ENCODE measurements at places on chromosomes 6 and 20. TPM values are rescaled to one million over a fixed set of nuclear protein-coding genes. Genes with fewer than 3 reads are reported as not detected.

NHLRC1 gene
- polyA plus RNA-seq = 1.6 TPM

RSPH3 gene
- 14.2 TPM for polyA plus RNA-seq

TTK gene
- polyA plus RNA-seq = 18.9 TPM

KIAA1755 gene
- polyA plus RNA-seq = 3.1 TPM

DNA sequence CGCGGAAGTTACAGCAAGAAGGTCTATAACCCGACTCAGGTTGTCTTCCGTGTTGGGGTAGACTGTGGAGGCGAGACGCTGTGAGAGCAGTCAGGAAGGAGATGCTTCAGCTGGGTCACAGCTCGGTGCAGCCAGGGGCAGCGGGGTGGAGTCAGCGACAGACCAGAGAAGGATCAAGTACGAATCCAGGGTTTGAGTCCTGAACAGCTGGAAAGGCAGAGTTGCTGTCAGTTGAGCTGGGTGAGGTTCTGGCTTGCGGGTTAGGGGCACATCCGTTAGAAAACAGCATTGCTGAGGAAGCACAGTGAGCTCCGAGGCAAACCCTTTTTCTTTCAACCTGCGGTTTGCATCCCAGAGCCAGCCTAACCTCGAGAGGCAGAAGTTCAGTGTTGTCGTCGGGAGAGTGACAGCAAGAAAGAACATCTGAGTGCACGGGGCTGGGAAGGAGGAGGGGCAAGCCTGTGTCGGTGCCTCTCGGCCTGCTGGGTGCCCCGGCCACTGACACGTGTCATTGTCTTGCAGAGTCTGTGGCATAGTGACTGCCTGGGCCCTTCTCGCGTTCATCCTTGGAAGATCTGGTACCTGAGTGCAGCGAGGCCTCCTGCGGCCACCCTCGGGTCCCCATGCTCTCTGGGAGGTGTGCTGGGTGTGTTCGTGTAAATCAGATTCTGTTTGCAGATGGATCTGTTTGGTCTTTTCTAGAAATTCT, 20.0 kb downstream of the PNLDC1 start:
- no peak for DNase-seq

DNA sequence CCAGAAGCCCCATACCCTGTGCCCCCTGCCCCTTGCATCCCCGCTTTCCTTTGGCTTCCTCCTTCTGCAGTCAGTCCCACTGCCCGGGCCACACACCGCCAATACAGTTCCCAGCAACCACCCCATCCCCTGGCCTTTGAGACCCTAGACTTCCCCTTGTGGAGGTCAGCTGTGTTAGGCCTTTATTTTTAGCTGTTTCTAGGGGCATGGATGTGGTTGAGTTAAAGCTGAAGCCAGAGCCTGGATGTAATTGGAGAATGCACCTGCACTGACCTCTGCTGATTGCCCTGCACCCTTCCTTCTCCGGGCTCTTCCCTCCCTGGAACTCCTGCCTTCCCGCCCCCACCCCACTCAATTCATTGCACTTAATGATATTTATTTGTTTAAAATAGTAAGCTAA, 33.9 kb downstream of the LYRM2 start:
- no peak for DNase-seq

GRCh38 chr6:73768558-73768957, 72.6 kb downstream of the CD109 start:
- no peak for DNase-seq

- no peak for DNase-seq
These were observed 699.1 kb upstream of the ADGRB3 start for GRCh38 chr6:67935976-67936477.

DNA sequence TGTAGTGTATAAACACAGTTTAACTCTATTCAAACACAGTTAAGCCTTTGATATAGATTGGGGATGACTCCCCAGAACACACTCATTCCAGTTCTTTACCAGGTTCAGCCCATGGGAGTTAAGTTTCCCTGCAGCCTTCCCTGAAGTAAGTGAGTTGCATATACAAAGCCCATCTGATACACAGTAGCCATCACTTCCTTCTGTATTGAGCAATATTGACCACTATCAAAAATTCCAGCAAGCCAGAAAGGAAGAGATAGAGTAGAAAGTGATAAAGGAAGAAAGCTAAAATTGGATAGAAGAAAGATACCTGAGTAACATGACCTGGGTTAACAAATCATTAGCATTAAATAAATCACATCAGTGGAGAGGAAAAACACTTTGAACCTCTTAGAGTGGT, 34.6 kb downstream of the DEFB114 start:
- no peak for DNase-seq

GRCh38 chr6:2998998-2999617, 586 bp upstream of the NQO2 start:
- no peak for DNase-seq

DNA sequence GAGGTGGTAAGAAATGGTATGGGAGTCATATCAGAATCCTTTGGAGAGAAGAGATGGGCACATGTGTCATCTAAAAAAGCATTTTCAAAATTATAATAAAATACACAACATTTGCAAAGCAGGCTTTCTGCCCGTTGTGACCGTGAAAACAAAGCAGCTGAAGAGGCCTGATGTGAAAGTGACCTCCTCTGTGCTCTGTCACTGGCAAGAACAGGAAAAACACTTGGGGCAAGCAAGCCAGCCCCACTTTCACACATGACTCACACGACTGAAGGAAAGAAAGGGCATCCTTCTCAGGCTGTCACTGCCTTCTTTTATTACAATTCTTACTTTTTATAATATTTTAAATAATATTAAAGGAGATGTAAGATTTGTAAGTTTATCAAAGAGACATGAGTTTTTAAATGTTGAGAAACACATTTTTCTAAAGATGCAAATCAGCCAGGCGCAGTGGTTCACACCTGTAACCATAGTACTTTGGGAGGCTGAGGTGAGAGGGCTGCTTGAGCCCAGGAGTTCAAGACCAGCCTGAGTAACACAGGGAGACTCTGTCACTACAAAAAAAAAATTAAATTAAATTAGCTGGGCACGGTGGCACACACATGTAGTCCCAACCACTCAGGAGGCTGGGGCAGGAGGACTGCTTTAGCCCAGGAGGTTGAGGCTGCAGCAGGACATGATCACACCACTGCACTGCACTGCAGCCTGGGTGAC, 143.7 kb downstream of the BTBD9 start:
- no peak for DNase-seq

- no peak for DNase-seq
These were observed 50.3 kb downstream of the ANKRD6 start for GRCh38 chr6:89483111-89483720.

DNA sequence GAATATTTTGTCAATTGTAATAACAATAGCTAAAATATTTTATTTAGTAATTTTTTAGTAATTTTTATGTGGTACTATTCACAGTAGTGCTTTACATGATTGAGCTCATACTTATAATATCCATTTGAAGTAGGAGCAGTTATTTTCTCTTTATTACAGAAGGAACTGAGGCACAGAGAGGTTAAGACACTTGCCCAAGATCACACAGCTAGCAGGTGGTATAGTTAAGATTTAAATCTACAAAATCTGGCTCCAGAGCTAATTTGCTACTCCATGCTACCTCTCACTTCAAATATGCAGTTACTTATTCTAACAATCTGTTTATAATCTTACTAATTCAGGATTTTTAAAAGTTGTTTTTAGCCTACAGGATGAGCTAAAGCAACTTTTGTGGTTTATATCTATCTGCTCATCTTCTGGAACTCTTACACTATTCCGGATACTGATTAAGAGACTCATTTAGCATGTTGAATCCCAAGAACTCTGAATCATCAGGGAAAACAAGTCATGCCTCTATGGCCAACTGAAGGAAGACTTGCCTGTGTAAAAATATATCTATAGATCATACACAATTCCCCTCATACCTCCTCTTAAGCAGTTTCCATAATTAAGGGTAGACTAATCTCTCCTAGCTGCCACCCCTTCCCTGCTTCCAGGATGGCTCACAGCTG, 324.2 kb downstream of the UBE3D start:
- no peak for DNase-seq

GRCh38 chr20:1876217-1876921, 18.8 kb upstream of the SIRPA start:
- no peak for DNase-seq

DNA sequence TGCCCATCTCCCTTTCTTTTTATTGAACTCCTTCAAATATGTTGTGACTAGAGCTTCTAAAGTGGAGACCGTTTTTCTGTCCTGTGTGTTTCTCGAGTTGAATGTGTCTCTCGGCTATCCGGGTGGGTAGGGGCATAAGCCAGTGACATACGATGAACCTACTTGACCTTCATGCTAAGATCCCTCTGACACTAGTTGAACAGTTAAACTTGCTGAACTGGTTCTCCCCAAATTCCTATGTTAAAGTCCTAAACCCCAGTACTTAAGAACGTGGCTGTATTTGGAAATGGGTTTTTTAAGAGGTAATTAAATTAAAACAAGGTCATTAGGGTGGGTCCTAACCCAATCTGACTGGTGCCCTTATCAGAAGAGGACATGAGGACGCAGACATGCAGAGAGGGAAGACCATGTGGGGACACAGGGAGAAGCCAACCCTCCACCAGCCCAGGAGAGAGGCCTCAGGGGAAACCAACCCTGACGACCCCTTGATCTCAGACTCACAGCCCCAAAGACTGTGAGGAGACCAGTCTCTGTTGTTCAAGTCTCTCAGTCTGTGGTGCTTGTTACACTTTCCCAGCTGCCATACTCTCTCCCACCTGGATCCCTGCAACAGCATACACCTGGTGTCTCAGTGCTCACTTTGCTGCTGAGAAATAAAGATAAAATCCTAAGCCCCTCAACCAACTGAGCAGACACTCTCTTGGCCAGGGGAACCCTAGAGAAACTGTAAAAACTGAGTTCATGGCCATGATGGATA, 208.4 kb downstream of the MYLK4 start:
- no peak for DNase-seq

DNA sequence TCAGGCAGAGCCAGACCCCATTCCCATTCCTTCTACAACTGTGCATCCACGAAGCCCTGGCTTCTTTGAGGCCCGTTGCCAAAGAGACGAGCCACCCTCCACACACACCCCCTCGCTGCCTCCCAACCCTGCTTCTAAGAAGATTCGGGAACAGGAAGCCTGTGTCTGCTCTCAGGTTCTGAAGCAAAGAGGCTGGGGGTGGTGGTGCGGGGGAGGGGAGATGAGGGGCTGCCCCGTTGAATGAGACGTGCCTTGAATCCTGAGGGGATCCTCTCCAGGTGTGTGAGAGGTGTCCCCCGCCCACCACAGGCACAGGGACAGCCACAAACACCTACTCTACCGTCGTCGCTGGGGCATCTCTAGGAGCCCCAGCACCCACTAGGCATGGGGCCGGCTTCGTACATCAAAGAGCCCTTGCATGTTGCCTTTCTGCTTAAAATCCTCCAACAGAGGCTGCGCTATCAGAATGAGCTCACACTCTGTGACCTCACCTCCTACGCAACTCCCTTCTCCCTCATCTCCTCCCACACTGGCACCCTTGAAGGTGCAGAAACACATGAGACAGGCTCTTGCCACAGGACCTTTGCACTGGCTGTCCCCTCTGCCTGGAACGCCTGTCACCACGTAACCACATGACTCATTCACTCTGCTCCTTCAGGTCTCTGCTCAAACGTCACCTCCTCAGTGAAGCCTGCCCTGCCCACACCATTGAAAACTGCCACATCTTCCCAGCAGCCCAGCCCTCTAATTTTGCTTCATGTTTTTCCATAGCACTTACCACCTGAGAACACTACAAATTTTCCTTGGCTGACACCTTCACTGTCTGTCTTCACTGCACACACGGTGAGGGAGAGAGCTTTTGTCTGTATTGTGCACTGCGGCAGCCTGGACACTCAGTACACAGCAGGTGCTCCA, 58.5 kb downstream of the PREX1 start:
- no peak for DNase-seq
